Stimulated activated CD4-positive, alpha-beta T cell treated with anti-CD3 and anti-CD28 coated beads, TNF-alpha, amount 100 ng/mL, for 4 hours (primary cell): ENCODE measurements at places on chromosomes 1 and 21.

DNA sequence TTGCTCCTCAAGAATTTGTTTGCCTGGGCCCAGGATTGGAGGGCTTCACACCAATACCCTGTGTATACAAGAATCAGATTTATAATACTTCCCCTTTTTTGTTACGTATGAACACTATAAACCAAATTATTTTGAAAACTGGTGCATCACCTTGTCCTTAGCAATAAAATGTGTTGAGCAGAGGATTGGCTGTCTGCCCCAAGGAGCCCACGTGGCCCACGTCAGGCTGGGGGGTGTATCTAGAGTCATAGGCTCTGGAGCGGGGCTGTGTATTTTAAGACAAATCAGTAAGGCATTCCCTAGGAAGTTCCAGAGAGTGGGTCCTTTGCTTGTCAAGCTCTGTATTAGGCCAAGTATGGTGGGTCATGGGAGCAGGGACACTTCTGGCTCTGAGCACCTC lies 2.0 kb upstream of the ST3GAL3 start:
- no peak for DNase-seq

- DNase-seq: no peak
These were observed 15.5 kb downstream of the FMN2 start for GRCh38 chr1:240107058-240107684.

DNA sequence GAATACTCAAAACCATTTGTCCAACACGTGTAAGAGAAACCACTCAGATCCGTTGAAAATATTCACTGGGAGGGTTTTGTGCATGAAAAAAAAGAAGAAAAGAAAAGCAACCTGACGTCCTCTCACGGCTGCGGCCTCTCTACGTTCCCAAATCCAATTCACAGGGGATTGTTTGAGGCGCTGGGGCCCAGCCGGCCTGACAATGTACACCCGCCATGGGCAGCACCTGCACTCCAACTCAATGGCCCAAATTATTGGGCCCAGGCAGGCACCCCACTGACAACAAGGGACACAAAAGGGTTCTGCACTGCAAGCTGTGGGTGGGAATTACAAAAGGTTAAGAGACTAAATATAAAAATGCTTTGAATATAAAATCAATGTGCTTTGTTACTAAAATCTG lies 41.5 kb downstream of the MORN1 start:
- no peak for DNase-seq

- no peak for DNase-seq
These were observed 3.6 kb downstream of the LPAR3 start for GRCh38 chr1:84889437-84889836.

DNA sequence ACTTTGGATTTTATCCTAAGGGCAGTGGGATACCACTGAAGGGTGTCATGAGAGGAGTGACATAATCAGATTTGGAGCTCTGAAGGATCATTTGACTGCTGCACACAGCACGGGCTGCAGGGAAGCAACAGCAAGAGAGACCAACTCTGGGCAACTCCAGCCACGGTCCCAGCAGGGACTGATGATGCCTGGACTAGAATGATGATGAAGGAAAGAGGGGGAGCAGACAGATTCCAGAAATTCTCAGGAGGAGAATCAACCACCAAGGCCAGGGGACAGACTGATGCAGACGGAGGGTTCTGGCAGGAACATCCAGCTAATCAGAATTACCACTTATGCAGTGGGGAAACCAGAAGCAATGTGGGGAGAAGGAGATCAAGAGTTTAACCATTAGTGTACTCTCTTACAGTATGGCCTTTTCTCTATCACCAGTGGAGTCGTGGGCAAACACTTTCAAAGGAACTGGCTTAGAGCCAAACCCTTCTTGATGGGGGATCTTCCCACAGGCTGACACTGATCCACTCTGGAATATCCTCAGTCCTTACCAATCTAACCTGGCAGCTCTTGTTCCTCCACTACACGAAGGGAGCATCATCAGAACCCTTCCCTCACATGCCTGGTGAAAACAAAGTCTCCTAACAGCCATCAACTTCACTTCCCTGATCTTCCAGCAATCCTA lies 3.3 kb downstream of the URB1 start:
- DNase-seq: no peak

- DNase-seq: no peak
These were observed 7.5 kb downstream of the DYRK1A start for GRCh38 chr21:37374027-37374426.

DNA sequence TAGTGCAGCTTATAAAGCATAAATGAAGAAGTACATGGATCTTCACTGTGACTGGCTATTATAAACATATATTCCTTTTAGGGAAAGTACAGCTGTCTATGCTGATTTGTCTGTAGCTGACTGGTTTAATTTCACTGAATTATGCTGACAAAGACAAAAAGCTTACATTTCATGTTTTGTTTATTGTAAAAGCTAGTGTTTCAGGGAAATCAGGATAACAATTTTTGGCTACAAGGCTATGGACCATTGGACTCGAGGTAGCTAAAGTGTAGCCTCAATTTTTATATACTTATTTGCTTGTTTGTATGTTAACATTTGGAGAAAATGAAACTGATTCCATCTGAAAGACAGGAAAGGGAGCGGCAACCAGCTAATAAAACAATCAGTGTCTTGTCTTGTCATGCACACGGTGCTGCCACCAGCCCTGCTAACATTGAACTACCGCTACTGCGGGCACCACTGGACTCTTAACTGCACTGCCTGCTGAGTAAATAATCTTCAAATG lies 480.2 kb downstream of the COL11A1 start:
- no peak for DNase-seq

- no peak for DNase-seq
These were observed 37.1 kb upstream of the CAP1 start for GRCh38 chr1:40003156-40004093.

- no peak for DNase-seq
These were observed 23.0 kb upstream of the PLEKHA6 start for GRCh38 chr1:204382714-204383083.

DNA sequence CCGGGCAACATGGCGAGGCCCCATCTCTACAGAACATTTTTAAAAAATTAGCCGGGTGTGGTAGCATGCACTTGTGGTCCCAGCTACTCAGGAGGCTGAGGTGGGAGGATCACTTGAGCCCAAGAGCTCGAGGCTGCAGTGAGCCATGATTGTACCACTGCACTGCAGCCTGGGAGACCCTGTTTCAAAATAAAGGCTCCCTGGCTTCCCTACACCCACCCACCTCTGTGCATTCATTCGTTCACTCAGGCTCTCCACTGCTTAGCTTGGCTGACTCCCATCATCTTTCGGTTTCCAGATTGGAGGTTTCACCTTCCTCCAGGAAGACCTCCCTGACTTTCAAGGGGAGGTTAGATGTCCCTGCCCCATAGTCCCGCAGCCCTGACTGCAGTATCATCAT lies 14.2 kb downstream of the KIAA2013 start:
- no peak for DNase-seq

GRCh38 chr1:200954434-200954833 lies 59.7 kb downstream of the INAVA start:
- DNase-seq: no peak

- DNase-seq: no peak
These were observed 37.8 kb upstream of the GBP5 start for GRCh38 chr1:89310505-89310904.

- peak; percentile 14 for DNase-seq
These were observed 816 bp downstream of the EDEM3 start for GRCh38 chr1:184753608-184754475.

DNA sequence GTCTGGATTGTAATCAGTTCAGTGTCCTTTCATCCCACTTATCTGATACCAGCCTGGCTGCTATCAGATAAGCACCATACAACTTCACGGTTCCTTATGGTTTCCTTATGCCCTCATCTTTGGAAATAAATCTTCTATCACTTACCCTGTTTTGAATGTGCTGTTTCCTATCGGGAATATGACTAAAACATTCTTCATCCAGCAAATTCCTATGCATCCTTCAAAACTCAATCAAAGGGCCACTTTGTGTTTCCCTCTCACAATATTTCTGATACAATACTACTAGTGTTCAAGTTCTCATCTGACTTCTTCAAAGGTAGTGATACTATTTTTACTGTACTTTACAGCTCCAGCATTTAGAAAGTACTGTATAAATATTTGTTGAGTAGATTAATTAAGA lies 513.2 kb downstream of the OMA1 start:
- no peak for DNase-seq

- DNase-seq: no peak
These were observed 59.2 kb downstream of the LEPR start for GRCh38 chr1:65479554-65480204.

DNA sequence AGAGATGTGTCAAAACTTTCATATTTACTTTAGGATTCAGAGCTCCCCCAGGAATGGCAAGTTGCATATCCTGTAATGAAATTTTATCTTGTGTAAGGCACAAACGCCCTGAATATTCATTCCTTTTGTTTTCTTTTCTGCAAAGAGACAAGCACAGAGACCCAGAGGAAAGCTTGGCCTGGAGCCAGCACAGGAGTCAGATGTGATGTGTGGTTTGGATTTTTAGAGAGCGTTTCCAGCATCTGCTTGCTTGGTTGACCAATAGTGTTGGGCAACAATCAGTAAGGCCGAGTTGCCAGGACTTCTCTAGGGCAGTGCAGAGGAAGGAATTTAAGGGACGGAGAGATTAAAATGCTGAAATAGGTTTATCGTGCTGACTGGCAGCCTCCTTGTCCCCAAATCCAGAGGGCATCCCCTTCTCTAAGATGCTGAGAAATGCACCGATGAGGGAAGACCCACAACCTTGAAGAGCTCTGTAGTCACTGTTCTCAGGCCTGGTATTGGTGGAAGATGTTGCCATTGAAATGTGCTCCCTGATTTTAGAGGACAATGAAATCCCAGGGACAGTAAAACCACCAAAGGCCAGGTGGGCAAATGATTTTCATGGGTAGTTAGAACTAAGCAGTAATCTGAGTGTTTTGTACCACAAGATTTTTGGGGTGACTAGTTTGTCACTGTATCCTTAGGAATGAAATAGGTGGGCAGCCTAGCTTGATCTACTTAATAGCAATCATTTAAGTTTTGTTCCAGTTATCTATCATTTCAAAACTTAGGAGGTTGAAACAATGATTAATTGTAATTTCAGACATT lies 37.9 kb upstream of the RHOU start:
- DNase-seq: no peak
